ENCODE measurements at places on chromosomes 13 and 19. TPM values are rescaled to one million over a fixed set of nuclear protein-coding genes. Genes with fewer than 3 reads are reported as not detected.
A peak's percentile ranks its signal among the peaks of the same experiment; 100 is the strongest.

GRCh38 chr13:113763254-113763653 lies 4.2 kb downstream of the TMEM255B start:
- peak; percentile 43 for DNase-seq

GRCh38 chr13:98222816-98223215 lies 45.7 kb upstream of the RNF113B start:
- DNase-seq: no peak

DNA sequence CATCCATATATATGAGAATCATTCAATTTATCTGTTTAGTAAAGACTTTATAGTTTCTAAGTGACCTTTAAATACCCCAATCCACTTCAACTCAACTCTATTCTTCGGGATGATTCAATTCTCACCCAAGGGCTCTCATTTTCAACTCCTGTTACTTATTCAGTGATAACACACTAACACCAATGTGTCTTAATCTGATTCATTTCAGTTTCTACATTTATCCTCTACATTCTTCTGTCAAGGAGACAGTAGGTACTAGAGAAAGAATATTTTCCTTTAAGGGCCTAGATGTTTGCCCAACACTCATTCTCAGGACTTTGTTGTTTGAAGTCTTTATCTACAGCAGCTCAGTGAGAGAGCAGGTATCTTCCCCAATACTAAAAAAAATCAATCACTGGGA lies 7.1 kb downstream of the ARGLU1 start:
- DNase-seq: no peak

GRCh38 chr19:1525343-1525742 lies 1.5 kb downstream of the PLK5 start:
- DNase-seq: no peak

- DNase-seq: peak; percentile 88
Observed at GRCh38 chr13:50126993-50127725, 111.9 kb downstream of the KCNRG start.

Gene SIGLEC7
- 1.4 TPM for total RNA-seq
